ENCODE measurements at places on chromosomes 3 and 15. TPM values are rescaled to one million over a fixed set of nuclear protein-coding genes. Genes with fewer than 3 reads are reported as not detected.

WDR93 gene
- total RNA-seq = not detected

- H3K36me3 ChIP-seq = no peaks in the 10 kb centered on the region
- DNase-seq = no peak
- H3K27ac ChIP-seq = no peak overlapping the region
- no peak overlapping the region for H3K4me3 ChIP-seq
Observed at GRCh38 chr15:91787198-91787597, 66.3 kb upstream of the SLCO3A1 start.

THSD4 gene
- 38.7 TPM for total RNA-seq

TGM5 gene
- not detected for total RNA-seq

GUCA1C gene
- not detected for total RNA-seq

FEZF2 gene
- total RNA-seq = not detected

DNA sequence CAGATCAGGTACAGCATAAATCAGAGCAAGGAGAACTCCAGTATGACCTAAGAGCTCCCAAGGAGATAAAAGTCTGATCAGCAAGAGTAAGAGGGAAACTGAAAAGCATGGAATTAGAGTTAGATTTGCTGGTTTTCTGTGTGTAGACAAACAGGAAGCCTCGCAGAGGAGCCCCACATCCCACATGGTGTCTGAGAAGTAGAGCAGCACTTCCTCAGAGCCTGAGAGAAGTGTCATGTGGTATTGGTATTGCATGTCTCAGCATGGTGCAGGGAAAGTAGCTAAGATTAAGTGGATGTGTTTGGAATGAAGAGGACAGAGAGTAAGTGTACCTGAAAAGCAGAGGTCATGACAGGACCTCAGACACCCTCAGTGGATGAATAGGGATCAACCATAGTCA, 175.4 kb upstream of the GBE1 start:
- DNase-seq = no peak
- no peaks in the 10 kb centered on the region for H3K4me1 ChIP-seq
- no peak overlapping the region for H3K4me3 ChIP-seq

DNA sequence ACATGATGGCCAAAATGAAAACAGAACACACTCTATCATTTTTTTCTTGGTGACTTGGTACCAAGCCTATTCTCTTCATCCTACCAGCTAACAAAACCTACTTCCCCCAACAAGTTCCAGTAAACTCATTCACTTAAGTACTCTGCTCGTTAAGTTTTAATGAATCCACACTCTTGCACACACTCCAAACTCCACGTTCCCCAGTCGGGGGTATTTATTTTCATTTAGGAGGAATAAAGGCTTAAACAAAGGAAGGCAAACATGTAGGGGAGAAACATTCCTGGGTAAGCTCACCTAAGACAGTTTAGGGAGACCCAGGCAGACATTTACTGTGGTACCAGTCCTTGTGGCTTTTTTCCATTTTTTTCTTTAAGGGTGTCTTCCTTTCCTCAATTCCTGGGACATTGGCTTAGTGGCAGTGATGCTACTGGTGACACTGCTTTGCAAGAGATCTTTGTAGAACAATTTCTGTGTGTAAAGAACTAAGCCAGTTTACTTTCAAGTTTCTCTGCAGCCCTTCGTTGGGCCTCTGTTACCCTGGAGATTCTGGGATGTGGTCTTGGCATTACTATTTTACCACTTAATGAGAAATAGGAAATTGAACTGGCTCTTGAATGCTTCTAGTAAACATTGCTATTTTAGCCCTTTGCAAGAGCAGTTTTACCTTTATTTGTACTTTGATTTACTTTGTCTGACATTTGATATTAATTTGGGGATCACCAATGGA, 117.3 kb upstream of the C15orf61 start:
- H3K4me1 ChIP-seq = no peaks in the 10 kb centered on the region
- H3K27ac ChIP-seq = no peak overlapping the region
- H3K36me3 ChIP-seq = no peaks in the 10 kb centered on the region
- H3K27me3 ChIP-seq = no peaks in the 10 kb centered on the region
- H3K4me3 ChIP-seq = no peak overlapping the region
- no peak for DNase-seq

DNA sequence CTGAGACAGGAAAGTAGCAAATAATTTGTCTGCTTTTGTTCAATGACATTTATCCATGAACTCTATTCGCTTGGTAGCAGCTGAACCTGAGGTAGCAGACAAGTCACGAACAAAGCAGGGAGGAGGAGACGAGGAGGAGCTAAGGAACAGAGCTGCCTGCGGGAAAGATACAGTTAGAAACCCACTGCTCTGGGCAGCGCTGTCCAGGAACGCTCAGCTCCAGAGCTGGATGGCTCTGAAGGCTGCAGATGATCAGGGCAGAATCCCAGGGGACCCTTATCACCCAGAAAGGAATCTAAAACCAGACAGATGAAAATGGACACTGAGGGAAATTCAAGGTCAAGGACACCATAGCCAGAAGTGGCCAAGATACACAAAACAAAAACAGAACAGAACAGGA, 257.8 kb downstream of the CD47 start:
- no peak overlapping the region for H3K27ac ChIP-seq
- no peaks in the 10 kb centered on the region for H3K4me1 ChIP-seq
- no peak overlapping the region for H3K4me3 ChIP-seq
- no peak for DNase-seq
- no peaks in the 10 kb centered on the region for H3K27me3 ChIP-seq
- no peaks in the 10 kb centered on the region for H3K36me3 ChIP-seq

ARPP21 gene
- not detected for total RNA-seq

C3orf85 gene
- total RNA-seq = 29.5 TPM

DNA sequence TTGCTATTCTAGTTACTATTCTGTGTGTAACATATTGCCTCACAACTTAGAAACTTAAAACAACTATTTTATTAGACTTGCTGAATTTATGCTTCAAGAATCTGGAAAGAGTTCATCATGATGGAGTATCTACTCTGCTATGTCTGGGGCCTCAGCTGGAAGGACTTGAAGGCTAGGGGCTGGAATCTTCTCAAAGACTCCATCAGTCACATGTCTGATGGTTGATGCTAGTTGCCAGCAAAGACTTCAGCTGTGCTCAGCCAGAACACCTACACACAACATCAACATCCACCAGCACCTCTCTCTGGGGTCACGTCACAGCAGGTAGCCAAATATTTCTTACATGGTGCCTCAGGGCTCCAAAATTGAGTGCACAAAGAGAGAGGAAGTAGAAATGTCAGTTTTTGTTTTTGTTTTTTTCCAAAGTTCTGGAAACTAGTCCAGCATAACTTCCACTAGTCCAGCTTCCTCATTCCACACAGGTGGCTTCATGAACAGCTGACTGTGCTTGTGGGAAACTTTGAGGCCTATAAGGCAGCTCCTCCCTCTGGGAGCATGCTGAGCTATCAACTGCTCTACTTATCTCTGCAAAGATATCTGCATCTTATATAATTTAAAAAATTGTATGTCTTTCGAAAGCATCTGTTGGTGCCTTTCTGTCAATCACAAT, 325.4 kb upstream of the AGTR1 start:
- no peak overlapping the region for H3K4me3 ChIP-seq
- H3K27me3 ChIP-seq = no peaks in the 10 kb centered on the region
- no peak overlapping the region for H3K27ac ChIP-seq
- DNase-seq = no peak
- H3K36me3 ChIP-seq = no peaks in the 10 kb centered on the region

SV2B gene
- total RNA-seq = 0.27 TPM

DNA sequence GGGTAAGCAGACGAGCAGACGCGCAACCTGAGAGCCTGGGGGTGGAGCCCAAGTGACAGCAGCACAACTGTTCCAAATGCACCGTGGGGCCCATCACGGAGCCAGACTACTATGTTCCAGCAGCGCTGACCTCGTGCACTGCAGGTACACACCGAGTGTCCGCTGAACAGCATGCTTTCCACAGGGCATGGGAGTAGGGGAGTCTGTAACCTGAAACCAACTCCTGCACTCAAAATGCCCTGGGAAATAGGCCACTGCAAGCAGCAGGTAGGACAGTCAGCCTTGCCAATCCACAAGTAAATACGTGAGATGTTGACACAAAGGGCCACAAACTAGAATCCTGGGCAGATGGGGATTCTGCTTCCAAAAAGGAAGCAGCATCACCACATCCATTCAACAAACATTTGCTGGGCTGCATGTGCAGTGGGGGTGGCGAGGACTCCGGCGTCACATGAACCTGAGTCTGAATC, 73.9 kb downstream of the TBC1D2B start:
- peaks cover 32% of the 10 kb centered on the region for H3K4me1 ChIP-seq
- H3K27ac ChIP-seq = no peak overlapping the region
- no peak overlapping the region for H3K4me3 ChIP-seq
- H3K36me3 ChIP-seq = peaks cover 18% of the 10 kb centered on the region
- DNase-seq = no peak
- H3K27me3 ChIP-seq = no peaks in the 10 kb centered on the region

DNA sequence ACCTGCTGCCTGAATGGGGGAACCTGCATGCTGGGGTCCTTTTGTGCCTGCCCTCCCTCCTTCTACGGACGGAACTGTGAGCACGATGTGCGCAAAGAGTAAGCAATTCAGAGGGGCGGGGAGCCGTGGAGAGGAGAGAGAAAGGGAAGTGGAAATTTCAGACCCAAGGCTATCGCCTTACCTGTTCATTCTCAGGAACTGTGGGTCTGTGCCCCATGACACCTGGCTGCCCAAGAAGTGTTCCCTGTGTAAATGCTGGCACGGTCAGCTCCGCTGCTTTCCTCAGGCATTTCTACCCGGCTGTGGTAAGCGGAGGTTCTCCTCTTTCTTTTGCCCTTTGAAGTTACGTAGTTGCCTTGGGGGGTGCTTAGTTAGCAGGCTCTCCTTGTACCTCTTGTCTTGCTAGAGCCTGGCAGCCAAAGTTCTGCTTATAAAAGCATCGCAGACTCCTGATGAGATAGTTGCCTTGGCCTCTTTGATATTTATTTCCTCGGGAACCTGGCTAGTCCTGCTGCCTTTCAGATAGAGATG, 13.7 kb upstream of the LRRC2 start:
- no peak for DNase-seq
- H3K27me3 ChIP-seq = peaks cover 11% of the 10 kb centered on the region

GRCh38 chr15:75321711-75322110, 14.2 kb upstream of the COMMD4 start:
- no peaks in the 10 kb centered on the region for H3K36me3 ChIP-seq
- H3K4me3 ChIP-seq = no peak overlapping the region
- no peaks in the 10 kb centered on the region for H3K4me1 ChIP-seq
- H3K27me3 ChIP-seq = no peaks in the 10 kb centered on the region
- H3K27ac ChIP-seq = no peak overlapping the region

DNA sequence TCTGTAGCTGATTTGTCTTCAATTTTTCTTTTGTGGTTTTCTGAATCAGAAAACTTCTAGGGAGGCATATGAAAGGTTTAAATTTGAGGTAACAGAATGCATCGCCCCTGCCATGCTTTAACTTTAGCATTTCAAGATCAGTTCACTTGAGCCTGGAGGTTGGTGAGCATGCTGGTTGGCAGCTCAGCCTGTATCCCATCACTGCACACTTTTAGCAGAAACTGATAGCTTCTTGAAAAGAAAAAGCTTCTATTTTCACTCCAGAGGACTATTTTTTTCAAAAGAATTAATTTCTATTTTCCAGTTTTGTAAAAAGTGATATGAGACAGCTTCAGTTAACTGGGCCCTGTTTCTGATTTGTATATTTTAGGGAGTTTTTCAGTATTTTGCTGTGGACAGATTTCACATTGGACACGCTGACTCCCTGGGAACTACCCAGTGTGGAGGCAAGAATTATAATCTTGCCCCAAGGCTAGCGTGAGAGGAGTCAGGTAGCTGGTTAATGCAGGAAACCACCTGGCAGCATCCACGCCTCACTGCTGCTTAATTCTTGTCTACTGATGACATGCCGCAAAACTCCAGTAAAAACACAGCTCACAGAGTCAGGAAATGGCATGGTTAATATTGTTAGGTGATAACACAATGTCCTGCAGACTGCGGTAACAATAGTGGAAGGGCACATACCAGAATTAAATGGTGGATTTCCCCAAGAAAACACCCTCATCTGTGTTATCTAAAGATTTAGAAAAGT, 71.4 kb downstream of the DUT start:
- DNase-seq = no peak

- H3K4me3 ChIP-seq = no peak overlapping the region
- no peaks in the 10 kb centered on the region for H3K27me3 ChIP-seq
- peaks cover 4% of the 10 kb centered on the region for H3K4me1 ChIP-seq
Observed at GRCh38 chr3:4310971-4311370, 7.8 kb downstream of the SETMAR start.

- DNase-seq = no peak
- H3K27ac ChIP-seq = peak overlapping the region; percentile 60
- no peaks in the 10 kb centered on the region for H3K27me3 ChIP-seq
- H3K4me1 ChIP-seq = no peaks in the 10 kb centered on the region
- H3K4me3 ChIP-seq = peak overlapping the region; percentile 28
- no peaks in the 10 kb centered on the region for H3K36me3 ChIP-seq
Observed at GRCh38 chr3:190101320-190102011, 19.2 kb downstream of the P3H2 start.

COL8A1 gene
- 2.6 TPM for total RNA-seq

- peaks cover 31% of the 10 kb centered on the region for H3K4me1 ChIP-seq
- DNase-seq = peak; percentile 29
- peak overlapping the region; percentile 24 for H3K4me3 ChIP-seq
- H3K27ac ChIP-seq = no peak overlapping the region
- H3K36me3 ChIP-seq = no peaks in the 10 kb centered on the region
- H3K27me3 ChIP-seq = peaks cover 53% of the 10 kb centered on the region
Observed at GRCh38 chr3:12553921-12554391, 2.9 kb upstream of the MKRN2 start.
